Smooth muscle cell of trachea (primary cell): ENCODE measurements at places on chromosomes 2 and 18. TPM values are rescaled to one million over a fixed set of nuclear protein-coding genes. Genes with fewer than 3 reads are reported as not detected.

Gene MROH2A
- not detected in 2 replicates for total RNA-seq

Gene SAG
- total RNA-seq: not detected in 2 replicates

Gene SLC19A3
- total RNA-seq: 0.17 and 0.29 TPM in 2 replicates

Gene DNMT3A
- total RNA-seq: 15.7 and 18.4 TPM in 2 replicates

Gene PPP1R1C
- total RNA-seq: 0.33 and 2.2 TPM in 2 replicates

Gene SLC30A3
- 0.15 and 0.50 TPM in 2 replicates for total RNA-seq

Gene SS18
- 86.8 and 103 TPM in 2 replicates for total RNA-seq
